NCI-H460 (cell line): ENCODE measurements at places on chromosomes 6 and 20. TPM values are rescaled to one million over a fixed set of nuclear protein-coding genes. Genes with fewer than 3 reads are reported as not detected.

Gene SLC22A7
- not detected in 2 replicates for total RNA-seq

Gene NT5E
- total RNA-seq: 62.1 and 70.0 TPM in 2 replicates

Gene SYCP2
- total RNA-seq: 1.3 and 2.6 TPM in 2 replicates

Gene ELOVL2
- total RNA-seq: 2.5 and 2.7 TPM in 2 replicates

Gene CNKSR3
- 6.1 and 6.3 TPM in 2 replicates for total RNA-seq

Gene TASP1
- total RNA-seq: 6.5 and 9.0 TPM in 2 replicates

Gene NKAIN4
- total RNA-seq: not detected in 2 replicates

Gene ZNF311
- total RNA-seq: 0.20 and 0.32 TPM in 2 replicates

Gene KCNK5
- total RNA-seq: 0.74 and 0.78 TPM in 2 replicates

Gene NHSL1
- total RNA-seq: 24.5 and 25.2 TPM in 2 replicates

Gene TMEM200A
- total RNA-seq: not detected in 2 replicates

Gene OVOL2
- total RNA-seq: not detected in 2 replicates

Gene LY6G6C
- total RNA-seq: not detected in 2 replicates

Gene ANKRD66
- not detected in 2 replicates for total RNA-seq

Gene BPIFA1
- total RNA-seq: not detected in 2 replicates

Gene PPIL1
- 44.7 and 47.7 TPM in 2 replicates for total RNA-seq

Gene PNPLA1
- not detected in 2 replicates for total RNA-seq

Gene ENPP4
- total RNA-seq: 7.3 and 8.2 TPM in 2 replicates

Gene ROS1
- total RNA-seq: not detected in 2 replicates

Gene TULP4
- total RNA-seq: 34.9 and 39.7 TPM in 2 replicates

Gene CST7
- not detected in 2 replicates for total RNA-seq

Gene IMPG1
- not detected in 2 replicates for total RNA-seq

Gene SALL4
- 1.6 and 2.3 TPM in 2 replicates for total RNA-seq

Gene EYS
- not detected in 2 replicates for total RNA-seq

Gene CD40
- total RNA-seq: 4.2 and 4.7 TPM in 2 replicates

Gene LY6G6F
- total RNA-seq: not detected in 2 replicates

Gene ADTRP
- total RNA-seq: 0.25 TPM in 1 of 2 replicates, not detected in the other

Gene BMP7
- 0.17 and 0.23 TPM in 2 replicates for total RNA-seq

Gene SUMO4
- 0.23 and 0.87 TPM in 2 replicates for total RNA-seq

Gene B3GALT4
- 0.69 and 1.8 TPM in 2 replicates for total RNA-seq

Gene ZSCAN23
- total RNA-seq: not detected in 2 replicates

Gene SLCO4A1
- total RNA-seq: 91.6 and 97.1 TPM in 2 replicates

Gene ADAT2
- total RNA-seq: 7.7 and 10.4 TPM in 2 replicates

Gene ZFP64
- total RNA-seq: 27.6 and 35.9 TPM in 2 replicates

Gene TCFL5
- total RNA-seq: 14.1 and 15.1 TPM in 2 replicates

Gene XKR7
- total RNA-seq: not detected in 2 replicates
